ENCODE measurements at places on chromosomes 1 and 21.

- no peak for DNase-seq
Observed at GRCh38 chr1:96980448-96980847, 258.9 kb downstream of the PTBP2 start.

GRCh38 chr1:1832166-1832565 lies 53.9 kb upstream of the NADK start:
- DNase-seq = no peak

GRCh38 chr1:210362526-210362925 lies 33.8 kb downstream of the HHAT start:
- no peak for DNase-seq

DNA sequence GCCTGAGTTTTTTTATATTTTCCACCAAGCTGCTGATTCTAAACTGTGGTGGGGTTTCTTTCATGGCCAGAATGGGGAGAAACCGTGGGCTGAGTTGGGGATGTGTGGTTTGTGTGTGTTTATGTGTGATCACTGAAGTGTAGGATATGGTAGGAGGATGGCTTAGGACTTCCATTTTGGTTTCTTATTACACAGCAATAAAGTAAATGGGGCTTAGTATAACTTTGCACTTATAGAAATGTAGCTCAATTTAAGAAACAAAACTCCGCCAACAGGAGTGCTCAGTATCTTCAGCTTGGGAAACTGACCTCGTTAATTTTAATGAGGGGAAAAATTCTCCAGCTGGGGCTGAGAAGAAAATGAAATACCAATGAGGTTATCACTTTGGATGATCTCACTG lies 77.8 kb downstream of the PBX1 start:
- DNase-seq = no peak

- no peak for DNase-seq
Observed at GRCh38 chr1:197955486-197956394, 38.6 kb downstream of the LHX9 start.

DNA sequence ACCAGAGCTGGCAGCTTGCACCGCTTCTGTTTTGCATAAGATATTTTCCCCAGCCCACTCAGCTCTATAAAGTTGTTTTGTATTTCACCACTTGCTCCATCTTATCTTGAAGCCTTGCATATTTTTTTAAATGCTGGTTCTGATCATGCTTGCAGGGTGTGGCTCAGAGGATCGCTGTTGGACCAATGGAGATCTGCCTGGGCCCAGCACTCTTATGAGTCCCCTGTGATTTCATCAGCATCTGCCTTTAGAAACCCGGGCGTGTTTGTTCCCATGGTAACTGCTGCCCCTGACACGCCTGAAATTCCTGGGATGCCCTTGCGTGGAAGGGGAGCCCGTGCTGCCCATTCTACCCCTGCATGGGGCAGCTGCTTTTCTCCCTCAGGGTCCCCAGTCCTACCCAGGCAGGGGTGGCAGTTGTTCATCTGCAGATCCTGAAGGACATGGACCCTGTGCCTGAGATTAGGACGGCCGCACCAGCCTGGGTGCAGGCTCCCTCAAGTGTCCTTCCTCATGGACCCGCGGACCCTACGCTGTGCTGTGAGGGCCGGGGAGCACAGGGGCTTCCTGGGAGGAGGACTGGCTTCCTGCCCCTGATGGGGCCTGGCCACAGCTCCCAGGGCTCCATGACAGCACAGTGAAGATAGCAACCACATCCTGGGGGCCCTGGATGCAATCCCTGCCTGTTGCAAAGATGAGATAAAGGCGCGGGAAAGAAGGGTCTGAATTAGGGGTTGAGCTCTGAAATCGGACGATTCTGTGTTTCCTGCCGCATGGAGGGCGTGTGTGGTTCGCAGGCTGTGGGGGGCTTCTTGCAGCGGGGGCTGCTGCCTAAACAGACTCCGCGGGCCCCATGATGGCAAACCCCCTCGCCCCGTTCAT lies 226.5 kb downstream of the SDCCAG8 start:
- peak; percentile 71 for DNase-seq

GRCh38 chr1:85344256-85344694 lies 67.8 kb upstream of the BCL10 start:
- no peak for DNase-seq

GRCh38 chr1:27154469-27154990 lies 395 bp downstream of the SLC9A1 start:
- DNase-seq = no peak

- DNase-seq = no peak
Observed at GRCh38 chr1:29973406-29973805, 737.1 kb downstream of the PTPRU start.

- DNase-seq = no peak
Observed at GRCh38 chr1:154327466-154328317, 2.4 kb downstream of the ATP8B2 start.

- DNase-seq = no peak
Observed at GRCh38 chr1:3241673-3242407, 172.8 kb downstream of the PRDM16 start.

DNA sequence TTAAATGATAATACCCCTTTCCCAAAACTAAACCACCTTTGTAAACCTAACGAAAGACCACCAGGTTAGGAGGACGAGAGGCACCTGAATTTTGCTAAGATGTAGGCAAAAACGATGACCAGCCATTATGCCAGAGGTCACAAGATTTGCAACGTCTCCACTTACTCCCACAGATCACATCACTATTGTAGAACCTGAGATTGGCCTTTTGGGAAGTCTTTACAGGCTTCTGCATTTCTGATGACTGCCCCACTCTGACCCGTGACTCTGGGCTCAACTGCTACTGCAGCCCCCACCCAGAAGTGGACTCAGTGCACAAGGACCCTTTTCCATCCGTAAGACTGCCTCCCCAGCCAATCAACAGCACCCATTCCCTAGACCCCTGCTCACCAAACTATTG lies 36.4 kb upstream of the COL6A2 start:
- DNase-seq = no peak

- no peak for DNase-seq
Observed at GRCh38 chr1:235127732-235128455, 743 bp downstream of the TOMM20 start.

DNA sequence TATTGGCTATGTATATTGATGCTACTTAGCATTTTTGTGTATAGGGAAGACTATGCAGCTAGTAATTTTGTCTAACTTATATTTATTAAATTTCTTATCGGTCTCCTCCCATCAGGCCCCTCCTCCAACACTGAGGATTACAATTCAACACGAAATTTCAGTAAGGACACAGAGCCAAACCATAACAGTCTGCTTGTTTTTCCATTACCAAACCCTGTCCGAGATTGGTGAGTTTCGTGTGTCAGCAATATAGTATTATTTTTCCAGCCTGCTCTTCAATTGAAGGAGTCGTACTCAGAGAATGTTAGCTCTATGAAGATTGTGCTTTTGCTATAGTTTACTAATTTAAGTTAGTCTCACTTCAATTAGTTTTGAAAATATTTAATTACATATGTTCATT lies 1495.3 kb downstream of the MRPL39 start:
- DNase-seq = no peak

GRCh38 chr1:205961991-205962820 lies 18.9 kb upstream of the SLC26A9 start:
- no peak for DNase-seq

DNA sequence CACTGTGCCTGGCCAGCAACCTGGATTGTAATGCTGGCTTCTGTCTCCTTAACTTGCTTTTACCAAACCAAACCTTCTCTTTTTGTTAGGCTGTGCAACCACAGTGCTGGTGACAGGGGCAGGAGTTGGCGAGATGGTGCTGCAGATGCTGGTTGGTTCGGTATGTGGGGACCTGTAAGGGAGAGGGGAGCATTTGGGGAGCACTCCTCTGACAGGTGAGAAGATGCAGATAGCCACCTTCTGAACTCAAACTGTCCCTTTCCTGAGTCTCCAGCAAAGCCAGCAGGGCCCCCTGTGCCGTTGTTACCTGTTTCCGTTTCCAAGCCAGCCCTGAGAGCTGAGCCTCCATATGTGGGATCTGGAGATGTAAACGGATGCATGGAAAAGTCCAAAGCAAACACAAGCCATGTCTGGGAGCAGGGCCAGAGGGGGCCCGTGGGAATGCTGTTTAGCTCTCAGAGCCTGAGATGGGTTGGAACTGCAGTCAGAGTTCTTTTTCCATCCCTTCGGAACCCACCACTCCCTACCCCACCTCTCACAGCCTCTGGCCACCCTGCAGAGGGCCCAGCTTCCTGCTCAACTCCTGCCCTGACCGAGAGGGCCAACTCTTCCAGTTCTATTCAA lies 34.0 kb downstream of the ELK4 start:
- DNase-seq = no peak

DNA sequence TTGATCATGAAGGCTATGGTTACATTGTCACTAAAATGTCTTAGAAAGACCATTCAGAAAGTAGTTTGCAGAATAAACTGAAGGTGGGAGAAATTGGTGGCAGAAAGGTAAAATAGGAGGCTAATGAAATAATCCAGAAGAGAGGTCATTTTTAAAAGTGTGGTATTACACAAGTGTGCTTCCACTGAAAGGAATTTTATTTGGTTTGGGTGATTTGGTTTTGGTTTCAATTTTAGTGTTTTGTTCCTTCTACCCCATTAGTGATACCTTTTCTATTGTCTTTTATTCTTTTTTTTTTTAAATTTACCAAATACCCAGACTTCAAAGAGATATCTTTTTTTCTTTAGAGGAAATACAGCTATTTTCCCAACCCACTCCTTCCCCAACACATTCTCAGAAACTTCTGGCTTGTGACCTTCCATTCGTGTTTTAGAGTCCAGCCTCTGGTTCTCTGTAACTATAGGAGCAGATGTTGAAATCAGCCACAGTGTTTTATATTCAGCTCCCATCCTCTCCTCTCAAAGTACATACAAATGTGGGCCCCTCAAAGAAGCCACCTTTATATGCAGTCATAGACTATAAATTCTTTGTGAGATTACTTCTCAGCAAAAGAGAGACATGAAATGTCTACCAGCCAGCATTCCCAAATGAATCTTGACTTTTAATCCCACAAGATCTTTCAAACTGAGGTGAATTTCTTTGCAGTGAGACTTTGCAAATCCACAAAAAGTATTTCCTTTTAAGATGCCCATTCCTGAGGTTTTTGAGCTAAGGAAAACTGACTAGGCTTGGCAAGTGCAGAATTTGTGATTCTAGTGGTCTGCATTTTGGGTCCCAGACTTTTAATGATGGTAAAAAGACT lies 42.0 kb upstream of the PALMD start:
- DNase-seq = peak; percentile 17

Measured in spinal cord (tissue), 10 donors.